ENCODE measurements at places on chromosomes 1 and 21.

GRCh38 chr1:216246577-216247203, 176.6 kb downstream of the USH2A start:
- DNase-seq: no peak

DNA sequence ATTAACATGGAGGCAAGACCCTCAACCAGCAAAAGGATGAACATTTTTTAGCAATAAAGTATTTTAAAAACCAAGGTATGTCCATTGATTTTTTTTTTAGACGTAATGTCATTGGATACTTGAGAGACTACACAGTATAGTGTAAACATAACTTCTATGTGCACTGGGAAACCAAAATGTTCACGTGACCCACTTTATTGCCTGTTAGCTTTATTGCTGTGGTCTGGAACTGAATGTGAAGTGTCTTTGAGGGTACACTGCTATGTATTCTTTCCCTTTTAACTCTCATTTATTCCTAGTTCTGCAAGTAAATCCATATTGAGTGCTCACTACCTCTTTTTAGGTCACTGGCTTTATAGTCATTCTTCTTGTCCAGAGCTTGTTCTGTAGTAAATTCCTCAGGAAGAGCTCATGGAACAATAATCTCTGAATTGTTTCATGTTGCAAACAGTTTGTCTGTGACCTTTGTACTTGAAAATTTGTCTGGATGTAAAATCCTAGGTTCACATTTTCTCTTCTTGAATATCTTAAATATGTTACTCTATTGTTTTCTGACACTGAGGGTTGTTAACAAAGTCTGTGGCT, 20.6 kb downstream of the ABCD3 start:
- no peak for DNase-seq

GRCh38 chr1:86209346-86209745, 52.8 kb upstream of the COL24A1 start:
- DNase-seq: no peak

GRCh38 chr1:158102881-158103674, 77.6 kb upstream of the CD1D start:
- no peak for DNase-seq

DNA sequence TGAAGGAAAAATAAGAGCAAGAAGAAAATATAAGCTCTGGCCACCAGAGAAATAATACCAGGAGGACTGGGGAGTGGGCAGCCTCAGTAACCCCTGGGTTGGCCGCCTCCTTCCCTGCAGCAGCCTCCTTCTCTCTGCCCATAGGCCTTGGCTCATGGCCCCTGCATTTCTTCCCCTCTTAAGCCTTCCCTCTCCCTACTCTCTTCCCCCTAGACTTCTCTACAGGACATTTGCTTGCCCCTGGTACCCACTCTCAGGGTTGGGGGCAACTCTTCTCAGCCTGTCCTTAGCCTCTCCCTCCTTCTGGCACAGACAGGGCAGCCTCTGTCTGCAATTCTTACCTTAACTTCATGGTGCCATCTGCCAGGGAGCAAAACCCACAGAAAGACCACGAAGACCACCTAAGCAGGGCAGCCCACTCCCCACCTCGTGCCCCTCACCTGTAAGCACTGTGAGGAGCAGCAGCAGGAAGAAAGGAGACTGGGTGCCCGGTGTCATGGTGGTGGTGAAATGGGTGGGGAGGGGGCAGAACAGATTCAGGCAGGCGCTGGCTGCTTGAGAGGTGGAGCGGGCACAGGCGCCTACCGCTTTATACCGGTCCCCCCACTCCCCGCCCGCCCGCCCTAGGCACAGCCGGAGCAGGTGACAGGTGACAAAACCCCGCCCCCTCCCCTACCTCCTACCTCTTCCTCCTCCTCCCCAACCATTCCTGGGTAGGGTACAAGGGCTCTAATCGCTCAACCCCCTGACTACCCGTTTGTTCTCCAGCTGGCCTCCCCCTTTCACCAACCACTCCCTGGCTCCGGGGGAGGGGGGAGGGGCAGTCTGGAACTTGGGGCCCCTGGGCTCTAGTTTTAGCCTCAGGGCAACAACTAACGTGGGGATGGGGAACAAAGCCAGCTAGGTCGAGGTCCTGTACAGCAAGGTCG, 15.1 kb downstream of the THBS3 start:
- DNase-seq: peak; percentile 54

DNA sequence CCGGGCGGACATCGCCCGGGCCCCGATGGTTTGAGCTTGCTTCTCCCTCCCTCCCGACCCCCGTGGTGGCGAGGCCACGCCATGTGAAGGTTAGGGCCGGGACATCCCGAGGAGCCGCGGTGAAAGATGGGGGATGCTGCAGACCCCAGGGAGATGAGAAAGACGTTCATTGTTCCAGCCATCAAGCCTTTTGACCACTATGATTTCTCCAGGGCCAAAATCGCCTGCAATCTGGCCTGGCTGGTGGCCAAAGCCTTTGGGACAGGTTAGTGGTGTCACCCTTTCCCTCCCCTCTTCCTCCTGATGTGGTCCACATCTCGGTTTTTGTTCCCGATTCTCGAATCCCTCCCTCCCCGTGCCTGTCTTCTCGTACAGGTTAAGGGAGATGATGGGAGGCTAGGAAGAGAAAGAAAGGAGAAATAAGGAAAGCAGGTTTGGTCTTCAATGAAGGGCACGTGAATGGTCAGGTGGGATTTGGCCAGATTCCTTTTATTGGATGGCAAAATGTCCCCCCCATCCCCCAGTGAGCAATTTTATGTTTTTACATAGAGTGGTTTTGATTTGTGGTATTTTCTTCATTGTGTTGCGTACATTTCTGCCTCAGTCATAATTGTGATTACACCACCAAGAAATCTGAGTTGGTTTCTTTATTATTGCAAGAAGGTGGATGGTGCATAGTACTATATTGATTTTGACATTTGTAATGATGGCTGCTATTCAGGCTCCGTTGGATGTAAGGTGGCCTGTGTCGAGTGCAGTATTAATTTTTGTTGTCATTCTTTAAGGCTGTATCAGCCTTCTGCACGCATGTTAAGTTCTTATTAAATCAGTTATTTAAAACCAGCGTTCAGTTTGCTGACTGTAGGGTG, 1.2 kb downstream of the CAMSAP2 start:
- DNase-seq: no peak

GRCh38 chr21:39314143-39315027, 953 bp upstream of the BRWD1 start:
- peak; percentile 66 for DNase-seq

GRCh38 chr1:210949489-210949888, 184.5 kb downstream of the KCNH1 start:
- DNase-seq: no peak

- DNase-seq: peak; percentile 77
Measured at GRCh38 chr21:17454315-17455027, 58.4 kb upstream of the CXADR start.

DNA sequence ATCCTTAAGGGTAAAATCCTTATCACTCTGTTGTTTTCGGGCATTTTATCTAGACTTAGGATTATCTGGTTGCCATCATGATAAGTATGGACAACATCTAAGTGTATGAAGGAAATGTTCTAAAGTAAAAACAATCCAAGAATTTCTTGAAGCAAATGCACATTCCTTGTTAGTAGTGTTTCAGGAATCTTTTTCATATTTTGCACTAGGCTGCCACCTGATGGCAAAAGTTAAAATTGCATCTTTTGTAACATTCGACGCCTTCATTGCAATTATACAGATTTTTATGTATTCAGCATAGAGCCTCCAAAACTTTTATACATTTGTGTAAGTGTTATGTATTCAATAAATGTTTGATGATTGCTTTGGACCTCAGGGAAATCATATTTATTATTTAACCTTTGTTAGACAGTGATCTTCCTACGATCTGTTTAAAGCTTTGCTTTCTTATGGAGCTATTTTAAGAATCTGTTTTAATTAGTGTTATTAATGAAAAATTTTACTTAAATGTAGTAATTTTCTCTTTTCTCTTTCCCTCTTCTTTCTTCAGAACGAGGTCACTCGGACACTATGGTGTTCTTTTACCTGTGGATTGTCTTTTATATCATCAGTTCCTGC, 49.4 kb upstream of the KIAA1614 start:
- DNase-seq: peak; percentile 75

GRCh38 chr1:58392083-58392482, 154.4 kb downstream of the OMA1 start:
- DNase-seq: no peak

GRCh38 chr1:28680151-28680550, 11.6 kb downstream of the GMEB1 start:
- DNase-seq: no peak

DNA sequence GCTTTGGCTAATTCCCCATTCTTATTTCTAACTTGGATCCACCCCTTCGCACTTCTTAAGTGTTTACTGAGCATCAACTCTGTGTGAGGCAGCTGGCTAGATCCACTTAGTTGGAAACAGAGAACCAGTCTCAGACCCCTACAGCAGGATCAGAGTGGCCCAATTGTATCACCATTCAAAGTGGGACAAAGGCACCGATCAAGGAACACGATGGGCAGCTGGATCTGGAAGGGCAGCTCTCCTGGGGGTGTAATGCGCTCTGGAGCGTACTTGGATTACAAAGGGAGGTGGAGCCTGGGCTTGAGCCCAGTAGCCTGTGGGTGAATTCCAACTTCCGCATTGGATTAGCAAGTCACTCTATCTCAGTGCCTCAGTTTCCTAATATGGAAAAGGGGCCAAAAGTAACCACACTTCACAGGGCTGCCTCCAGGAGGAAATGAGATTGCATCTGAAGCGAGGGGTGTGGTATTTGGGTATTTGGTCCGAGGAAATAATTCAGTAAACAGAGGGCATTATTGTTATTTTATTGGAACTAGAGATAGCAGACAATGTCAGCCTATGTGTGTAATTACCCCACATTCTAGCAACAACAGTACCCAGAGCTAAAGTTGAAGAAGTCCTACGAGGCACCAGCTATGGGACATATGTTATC, 11.9 kb downstream of the ECE1 start:
- DNase-seq: no peak

GRCh38 chr1:229756666-229757065, 130.6 kb downstream of the URB2 start:
- no peak for DNase-seq

GRCh38 chr1:201739080-201739479, 89.9 kb upstream of the IPO9 start:
- DNase-seq: no peak

DNA sequence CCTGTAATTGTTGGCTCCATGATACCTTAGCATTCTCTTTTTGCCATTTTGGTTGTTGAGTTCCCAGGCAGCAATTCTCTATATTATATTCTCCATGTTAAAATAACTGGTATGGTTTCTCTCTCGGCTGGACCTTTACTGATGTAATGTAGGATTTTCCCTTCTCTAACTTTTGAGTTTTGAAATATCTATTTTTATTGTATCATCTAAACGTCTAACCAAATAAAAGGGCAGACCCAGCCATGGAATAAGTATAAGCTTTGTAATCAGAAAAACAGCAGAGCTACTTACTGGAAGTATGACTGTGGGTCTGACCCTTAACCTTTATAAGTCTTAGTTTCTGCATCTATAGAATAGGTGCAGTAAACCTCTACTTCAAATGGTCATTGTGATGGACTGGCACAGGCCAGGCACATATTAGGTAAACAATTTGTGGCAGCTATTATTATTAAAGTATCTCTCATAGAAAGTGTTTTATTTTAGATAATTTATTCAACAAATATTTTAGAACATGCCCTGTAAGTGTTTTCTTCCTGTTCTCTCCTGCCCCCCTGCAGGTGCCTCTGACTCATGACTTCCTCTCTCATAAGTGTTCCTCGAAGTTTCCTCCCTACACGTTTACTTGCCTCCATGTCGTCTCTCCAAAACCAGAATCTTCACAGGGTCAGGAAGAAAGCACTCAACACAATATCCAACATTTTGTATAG, 224.9 kb upstream of the FGGY start:
- no peak for DNase-seq

DNA sequence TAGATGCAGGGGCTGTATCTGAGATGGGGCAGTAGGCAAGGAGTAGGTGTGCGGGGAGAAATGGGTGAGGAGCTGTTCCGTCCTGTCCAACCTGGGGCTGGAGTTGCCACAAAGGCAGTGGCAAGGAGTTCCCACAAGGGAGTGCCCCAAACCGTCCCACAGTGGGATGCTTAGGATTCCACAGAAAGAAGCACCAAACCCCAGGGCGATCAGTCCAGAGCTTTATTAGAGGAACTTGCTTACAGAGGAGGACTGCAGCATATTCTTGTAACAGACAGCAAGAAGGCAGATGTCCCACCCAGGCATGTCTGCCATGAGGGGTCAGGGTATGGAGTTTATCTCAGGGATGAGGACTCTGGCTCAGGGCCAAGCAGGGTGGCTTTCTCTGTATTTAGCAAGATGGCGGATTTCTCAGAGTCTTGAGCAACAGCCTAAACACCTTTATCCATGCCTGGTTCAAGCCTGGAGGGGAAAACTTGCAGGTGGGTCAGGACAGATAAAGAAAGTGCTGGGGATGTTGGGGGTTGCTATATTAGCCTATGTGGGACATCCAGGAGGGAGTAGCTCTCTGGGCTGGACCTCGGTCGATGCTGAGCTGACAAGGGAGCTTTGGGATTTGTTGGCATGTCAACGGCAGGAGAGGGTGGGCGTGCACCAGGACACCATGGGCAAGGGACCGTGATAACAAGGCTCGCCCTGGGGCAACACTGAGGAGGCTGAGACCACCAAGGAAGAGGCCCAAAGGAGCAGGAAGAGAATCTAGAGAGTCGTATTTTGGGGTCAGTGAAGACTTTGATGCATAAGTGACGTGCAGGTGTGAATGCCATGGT, 32.8 kb downstream of the OBSCN start:
- peak; percentile 50 for DNase-seq

DNA sequence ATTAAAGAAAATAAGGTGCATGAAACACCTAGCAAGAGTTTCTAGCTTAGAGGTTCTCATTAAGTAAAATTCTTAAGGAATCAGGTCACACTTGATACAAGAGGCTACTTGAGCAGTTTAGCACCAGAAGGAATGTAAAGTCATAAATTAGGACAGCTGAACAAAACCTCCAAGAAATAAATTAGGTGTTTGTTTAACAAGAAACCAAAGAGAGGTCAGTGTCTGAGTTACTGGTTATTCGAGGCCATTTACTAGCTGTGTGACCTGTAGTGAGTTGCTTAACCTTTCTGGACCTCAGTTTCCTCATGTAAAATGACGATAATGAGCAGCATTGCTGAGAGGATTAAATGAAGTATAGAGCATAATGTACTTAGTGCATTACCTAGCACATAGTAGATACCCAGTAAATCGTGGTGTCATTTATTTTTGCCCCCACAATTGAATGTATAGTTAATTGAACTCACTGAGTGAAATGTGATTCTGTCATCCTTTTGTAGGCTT, 908 bp upstream of the ELK4 start:
- DNase-seq: no peak

GRCh38 chr1:224670506-224670905, 54.4 kb downstream of the CNIH3 start:
- no peak for DNase-seq

DNA sequence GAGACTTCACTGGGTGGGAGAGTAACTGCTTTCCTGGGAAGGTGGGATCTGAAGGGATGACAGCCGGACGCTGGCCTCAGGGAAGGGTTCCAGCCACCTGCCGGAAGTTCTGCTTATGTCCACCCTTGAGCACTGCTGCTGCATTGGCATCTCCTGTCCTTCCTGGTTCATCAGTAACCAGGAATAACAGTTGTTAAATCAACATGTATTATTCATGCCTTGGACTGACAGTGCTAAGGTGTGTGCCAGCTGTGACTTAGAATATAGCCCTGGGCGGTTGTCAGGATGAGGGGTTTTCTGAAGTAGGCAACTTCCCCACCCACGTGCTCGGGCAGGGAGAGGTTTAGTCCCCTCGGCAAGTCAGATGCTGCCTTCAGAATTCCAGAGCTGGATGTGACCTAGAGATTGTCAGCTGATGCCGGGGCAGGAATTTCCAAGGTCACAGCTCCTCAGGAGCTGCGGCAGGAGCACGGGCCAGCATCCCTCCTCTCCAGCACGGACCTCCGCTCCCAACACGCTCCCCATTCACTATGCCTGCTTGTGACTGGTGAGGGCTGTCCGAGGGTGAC, 17.9 kb downstream of the CLDN14 start:
- DNase-seq: peak; percentile 42

Data from SJCRH30 (cell line).